ENCODE measurements at places on chromosomes 7 and 10.

DNA sequence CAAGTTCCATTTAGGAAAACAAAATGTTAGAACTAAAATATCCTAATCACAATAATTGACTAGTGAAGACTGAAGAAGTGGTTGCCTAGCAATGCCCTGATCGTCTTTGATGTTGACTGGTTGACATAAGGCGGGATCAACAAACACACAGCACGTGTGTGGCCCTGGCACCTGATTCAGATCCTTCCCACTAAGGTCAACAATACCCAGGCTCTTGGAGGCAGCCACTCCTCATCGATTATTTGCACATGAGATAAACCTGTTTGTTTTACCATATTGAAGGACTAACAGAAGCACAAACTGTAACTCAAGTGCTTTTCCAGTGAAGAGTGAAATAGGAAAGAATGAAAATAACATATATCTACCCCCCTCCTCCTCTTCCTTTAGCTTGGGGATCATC lies 15.6 kb downstream of the FANK1 start:
- no peak for DNase-seq

DNA sequence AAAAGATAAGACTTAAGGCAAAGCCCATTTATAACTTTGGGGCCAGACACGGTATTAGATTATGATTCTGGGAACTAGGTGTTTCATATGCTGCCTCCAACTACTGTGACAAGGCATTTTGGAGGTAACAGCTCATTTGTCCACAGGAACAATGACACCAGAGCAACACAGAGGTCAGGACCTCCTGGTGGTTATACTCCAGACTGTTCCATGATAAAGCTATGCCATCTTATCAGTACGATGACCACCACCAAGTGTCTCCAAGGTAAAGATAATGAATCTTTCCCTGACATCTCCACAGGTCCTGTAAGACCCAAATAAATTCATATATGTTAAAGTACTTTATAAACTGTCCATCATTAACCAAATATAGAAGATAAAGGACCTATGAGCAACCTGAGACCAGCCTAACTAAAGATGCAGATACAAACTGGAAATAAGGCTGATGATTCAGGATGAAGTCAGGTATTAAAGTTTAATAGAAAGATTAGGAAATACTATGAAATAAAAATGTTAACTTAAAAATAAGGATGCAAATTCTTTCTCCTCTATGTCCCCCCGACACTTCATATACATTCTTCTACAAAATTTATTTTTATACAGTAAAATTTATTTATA lies 26.2 kb downstream of the CUL2 start:
- no peak for DNase-seq

- DNase-seq: no peak
These were observed 738 bp downstream of the ETV1 start for GRCh38 chr7:13988731-13989125.

DNA sequence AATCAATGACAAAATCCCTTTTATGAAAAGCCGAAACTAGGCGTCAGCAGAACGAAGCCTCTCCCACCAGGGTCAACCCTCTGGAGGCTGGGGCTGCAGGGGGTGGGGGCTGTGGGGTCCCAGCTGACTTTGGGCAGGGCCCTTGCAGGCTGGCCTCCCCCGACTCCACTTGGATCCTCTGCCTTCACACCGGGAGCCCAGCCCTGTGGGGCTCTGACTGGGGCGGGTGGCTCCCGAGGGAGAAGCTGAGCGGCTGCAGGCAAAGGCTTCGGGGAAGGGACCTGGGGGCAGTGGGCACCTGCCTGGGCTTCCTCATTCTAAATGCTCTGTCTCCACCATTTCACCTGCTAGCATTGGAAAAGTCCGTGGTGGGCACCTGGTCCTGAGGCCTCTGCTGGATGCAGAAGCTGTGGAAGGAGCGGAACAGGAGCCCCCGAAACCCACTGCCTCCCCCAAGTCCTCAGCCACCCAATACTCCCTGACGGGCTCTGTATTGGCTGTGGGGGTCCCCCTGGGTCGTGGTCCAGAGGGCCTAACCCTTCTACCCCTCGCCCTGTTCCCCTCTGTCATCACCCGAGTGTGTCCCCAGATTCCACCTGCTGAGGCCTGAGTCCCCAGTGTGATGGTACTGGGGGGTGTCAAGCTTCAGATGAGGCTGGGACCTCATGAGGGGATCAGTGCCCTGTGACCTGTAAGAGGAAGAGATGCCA lies 108.6 kb downstream of the DNAJB6 start:
- DNase-seq: no peak

- DNase-seq: no peak
These were observed 453.4 kb upstream of the NFE2L3 start for GRCh38 chr7:25698451-25699113.

Data from omental fat pad (tissue), 4 donors.